ENCODE measurements at places on chromosomes 16 and 17. TPM values are rescaled to one million over a fixed set of nuclear protein-coding genes. Genes with fewer than 3 reads are reported as not detected.

DNA sequence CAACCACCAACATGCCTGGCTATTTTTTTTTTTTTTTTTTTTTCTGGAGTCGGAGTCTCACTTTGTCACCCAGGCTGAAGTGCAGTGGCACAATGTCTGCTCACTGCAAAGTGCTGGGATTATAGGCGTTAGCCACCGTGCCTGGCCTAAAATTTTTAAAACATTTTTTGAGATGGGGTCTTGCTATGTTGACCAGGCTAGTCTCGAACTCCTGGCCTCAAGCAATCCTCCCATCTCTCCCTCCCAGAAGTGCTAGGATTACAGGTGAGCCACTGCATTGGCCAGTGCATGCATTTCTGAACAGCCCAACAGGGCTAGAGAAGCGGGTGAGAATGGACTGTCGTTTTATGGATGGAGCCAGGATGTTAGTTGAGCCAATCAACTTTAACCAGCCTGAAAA, 72.4 kb downstream of the ERCC4 start:
- no peak overlapping the region for H3K27ac ChIP-seq
- DNase-seq = no peak
- no peaks in the 10 kb centered on the region for H3K27me3 ChIP-seq
- H3K4me1 ChIP-seq = no peaks in the 10 kb centered on the region
- no peaks in the 10 kb centered on the region for H3K36me3 ChIP-seq
- H3K4me3 ChIP-seq = no peak overlapping the region

DNA sequence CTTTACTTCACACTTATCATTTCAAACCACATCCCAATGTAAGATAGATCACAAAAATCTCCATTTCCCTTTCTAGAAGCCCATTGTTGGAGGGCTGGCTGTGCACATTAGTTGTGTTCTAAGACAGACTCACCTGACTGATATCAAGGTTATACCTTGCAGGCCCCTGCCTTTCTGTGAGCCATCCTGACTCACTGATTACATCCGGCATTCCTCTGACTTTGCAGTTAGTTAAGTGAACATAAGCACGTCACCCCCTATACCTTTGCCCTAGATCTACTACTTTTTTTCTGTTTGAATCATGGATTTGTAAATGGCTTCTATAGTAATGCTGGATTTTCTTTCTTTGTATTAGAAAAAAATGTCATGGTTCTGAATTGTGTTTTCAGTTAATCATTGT, 78.3 kb downstream of the TANGO6 start:
- no peaks in the 10 kb centered on the region for H3K4me1 ChIP-seq
- DNase-seq = peak; percentile 47
- no peak overlapping the region for H3K27ac ChIP-seq
- H3K36me3 ChIP-seq = no peaks in the 10 kb centered on the region

- H3K4me1 ChIP-seq = peaks cover 3% of the 10 kb centered on the region
- H3K4me3 ChIP-seq = peak overlapping the region; percentile 96
- peak overlapping the region; percentile 90 for H3K27ac ChIP-seq
- H3K36me3 ChIP-seq = peaks cover 15% of the 10 kb centered on the region
- no peaks in the 10 kb centered on the region for H3K27me3 ChIP-seq
Observed at GRCh38 chr17:7393613-7394451, 493 bp downstream of the PLSCR3 start.

DNA sequence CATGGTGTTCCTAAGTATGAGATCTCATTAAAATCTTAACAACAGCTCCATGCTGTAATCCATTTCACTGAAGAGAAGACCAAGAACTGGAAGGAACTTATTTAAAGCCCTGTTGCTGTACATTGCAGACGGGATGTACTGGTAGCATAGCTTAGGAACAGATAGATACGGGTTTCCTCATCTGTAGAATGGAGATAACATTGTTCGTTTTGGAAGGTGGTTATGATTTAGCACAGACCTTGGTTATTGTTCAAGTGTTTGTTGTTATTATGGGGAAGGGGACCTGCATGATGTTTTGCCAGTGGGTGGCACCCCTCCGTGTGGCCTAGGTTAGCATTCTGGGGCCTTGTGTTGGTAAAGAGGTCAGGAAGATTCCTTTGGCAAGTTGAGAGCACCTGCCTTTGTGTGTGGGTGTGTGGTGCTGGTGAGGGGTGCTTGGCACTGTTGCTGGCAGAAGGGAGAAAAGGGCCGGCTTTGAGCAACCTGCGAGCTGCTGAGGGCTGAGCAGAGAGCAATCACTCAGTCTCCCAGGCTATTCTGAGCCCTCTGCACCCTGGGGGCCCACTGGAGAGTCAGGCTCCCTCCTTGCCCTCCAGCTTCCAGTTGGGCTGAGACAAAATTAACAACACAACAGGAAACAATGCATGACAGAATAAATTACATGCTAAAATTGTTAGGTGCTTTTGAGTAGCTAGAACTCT, 2.3 kb downstream of the TAOK2 start:
- H3K4me1 ChIP-seq = peaks cover 9% of the 10 kb centered on the region
- peaks cover 23% of the 10 kb centered on the region for H3K36me3 ChIP-seq
- H3K27me3 ChIP-seq = no peaks in the 10 kb centered on the region
- no peak for DNase-seq

The PDE6G gene
- total RNA-seq = not detected

The CNTNAP4 gene
- not detected for total RNA-seq
